ENCODE measurements at places on chromosomes 7 and 10.

DNA sequence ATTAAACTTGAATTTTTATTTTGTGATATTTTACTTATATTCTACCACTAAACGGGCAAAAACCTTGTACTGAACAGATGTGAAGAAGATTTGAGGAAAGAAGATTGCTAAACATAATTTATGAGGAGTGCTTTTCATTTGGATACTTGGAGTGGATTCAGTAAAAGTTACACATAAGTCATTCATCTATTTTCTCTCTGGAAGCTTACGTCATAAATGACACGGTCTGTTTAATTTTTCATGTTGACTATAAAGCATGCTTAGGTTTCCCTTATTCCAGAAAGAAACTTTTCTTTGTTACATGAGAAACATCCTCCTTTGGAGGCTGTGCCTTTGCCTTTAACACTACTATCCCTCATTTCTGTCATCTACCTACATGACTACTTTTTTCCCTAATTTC, 53.9 kb downstream of the TFEC start:
- DNase-seq, result no peak
- no peaks in the 10 kb centered on the region for H3K36me3 ChIP-seq
- H3K27me3 ChIP-seq, result no peaks in the 10 kb centered on the region
- no peaks in the 10 kb centered on the region for H3K4me1 ChIP-seq

GRCh38 chr10:5502061-5502521, 2.7 kb upstream of the CALML5 start:
- no peak overlapping the region for H3K4me3 ChIP-seq
- DNase-seq, result no peak
- no peak overlapping the region for H3K27ac ChIP-seq
- no peaks in the 10 kb centered on the region for H3K36me3 ChIP-seq
- peaks cover 16% of the 10 kb centered on the region for H3K27me3 ChIP-seq

DNA sequence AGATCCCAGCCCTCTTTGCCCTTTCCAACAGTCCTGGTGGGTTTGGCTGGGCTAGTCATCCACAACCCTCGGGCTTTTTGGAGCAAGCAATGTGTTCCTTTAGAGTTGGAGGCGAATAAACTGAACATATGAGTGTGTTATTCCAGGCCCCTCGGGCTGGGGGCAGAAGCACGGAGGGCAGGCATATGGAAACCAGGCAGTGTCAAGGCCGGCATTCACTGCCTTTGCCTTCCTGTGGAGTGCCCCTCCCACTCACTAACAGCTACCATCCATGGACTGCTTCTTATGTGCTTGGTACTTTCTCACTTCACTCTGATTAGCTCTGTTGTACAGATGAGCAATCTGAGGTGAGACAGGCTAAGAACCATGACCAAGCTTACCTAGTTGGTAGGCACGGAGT, 53.9 kb upstream of the EFCAB10 start:
- H3K27ac ChIP-seq, result no peak overlapping the region
- H3K36me3 ChIP-seq, result peaks cover 11% of the 10 kb centered on the region
- H3K27me3 ChIP-seq, result no peaks in the 10 kb centered on the region
- DNase-seq, result no peak

DNA sequence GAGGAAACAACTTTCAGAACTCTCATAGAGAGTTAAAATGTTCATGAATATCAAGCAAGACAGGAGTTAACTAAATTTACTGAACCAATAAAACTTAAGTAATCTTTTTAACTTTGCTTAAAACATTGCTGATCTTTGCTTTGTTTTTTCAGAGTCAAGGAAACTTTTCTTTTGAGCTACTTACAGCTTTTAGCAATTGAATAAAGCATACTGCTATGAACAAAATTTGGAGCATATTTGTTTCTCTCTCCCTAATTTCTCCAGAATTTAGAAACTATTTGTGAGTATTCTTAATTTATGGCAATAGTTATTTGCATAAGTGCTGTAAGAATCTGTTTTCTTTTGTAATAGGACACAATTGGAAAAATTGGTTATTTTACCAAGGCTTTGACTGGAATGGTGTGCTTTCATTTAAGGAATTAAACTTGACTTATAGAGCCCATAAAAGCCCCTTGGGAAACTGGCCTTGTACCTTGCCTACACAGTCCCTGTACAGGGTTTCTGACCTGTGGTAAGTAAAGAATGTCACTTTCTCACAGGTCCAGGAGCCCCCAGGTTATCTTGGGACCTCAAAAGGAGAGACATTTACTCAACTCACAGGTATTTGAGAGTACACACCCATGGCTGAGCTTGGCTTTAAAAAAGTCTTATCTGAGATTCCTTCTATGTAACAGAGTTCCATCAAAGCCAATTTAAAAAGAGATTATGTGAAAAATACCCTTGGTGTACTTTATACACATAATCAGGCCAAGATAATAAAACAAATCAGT, 23.3 kb upstream of the KIAA1549 start:
- peaks cover 12% of the 10 kb centered on the region for H3K36me3 ChIP-seq
- H3K4me1 ChIP-seq, result no peaks in the 10 kb centered on the region
- no peak for DNase-seq
- H3K27me3 ChIP-seq, result peaks cover 28% of the 10 kb centered on the region

DNA sequence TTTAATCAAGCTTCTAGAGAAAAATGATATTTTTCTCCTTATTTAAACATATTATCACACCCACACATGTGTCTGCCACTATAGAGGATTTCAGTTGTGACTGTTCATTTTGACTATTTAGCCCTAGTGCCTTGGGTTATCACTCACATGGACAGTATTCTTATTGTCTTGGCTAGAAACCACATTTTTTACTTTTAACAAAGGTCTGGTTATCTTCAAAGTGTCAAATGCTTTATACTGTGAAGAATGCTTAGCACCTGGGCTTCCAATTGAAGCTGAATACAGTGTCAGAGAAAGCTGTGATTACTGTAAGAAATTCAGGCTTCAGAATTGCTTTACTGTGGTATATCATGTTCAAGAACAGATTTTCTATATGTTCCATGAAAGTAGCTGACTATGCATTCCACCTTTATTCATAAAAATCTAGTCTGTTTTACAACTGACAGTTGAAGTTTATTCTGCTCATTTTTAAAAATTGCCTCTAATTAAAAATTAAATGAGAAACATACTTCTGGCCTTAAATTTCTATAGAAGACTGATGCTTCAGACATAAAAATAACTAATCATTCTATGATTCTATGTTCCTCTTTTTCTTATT, 278.6 kb downstream of the SEMA3D start:
- H3K27me3 ChIP-seq, result no peaks in the 10 kb centered on the region
- H3K4me3 ChIP-seq, result no peak overlapping the region

GRCh38 chr10:49661140-49661856, 18.2 kb upstream of the C10orf53 start:
- H3K4me1 ChIP-seq, result no peaks in the 10 kb centered on the region
- H3K4me3 ChIP-seq, result no peak overlapping the region
- no peak overlapping the region for H3K27ac ChIP-seq
- H3K36me3 ChIP-seq, result peaks cover 11% of the 10 kb centered on the region
- peaks cover 25% of the 10 kb centered on the region for H3K27me3 ChIP-seq

DNA sequence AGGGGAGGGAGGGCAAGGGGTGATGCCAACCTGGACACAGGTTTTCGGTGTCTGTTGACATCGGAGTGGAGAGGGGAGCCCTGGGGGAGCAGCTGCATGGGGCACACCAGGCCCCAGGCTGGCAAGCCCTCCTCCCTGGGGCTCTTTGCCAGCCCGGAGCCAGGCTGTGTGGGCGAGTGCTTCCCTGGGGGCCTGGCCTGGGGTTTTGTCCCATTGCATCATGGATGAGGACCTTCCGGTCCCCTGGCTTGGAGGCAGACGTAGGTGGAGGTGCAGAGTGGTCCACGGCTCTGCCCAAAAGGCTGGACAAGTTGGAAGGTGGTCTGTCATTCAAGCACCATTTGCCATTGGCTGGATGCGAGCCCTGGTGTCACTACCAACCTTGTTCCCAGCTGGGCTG, 34.8 kb downstream of the ZMIZ1 start:
- H3K27me3 ChIP-seq, result no peaks in the 10 kb centered on the region
- H3K4me1 ChIP-seq, result peaks cover 34% of the 10 kb centered on the region
- no peak overlapping the region for H3K4me3 ChIP-seq

Measured in natural killer cell treated with Interleukin-12 subunit alpha and Interleukin-12 subunit beta and Interleukin-15 and Interleukin-18, amount 100 ng/mL, for 72 hours (primary cell).